Epithelial cell of proximal tubule (primary cell): ENCODE measurements at places on chromosomes 12 and 14.
A peak's percentile ranks its signal among the peaks of the same experiment; 100 is the strongest.

DNA sequence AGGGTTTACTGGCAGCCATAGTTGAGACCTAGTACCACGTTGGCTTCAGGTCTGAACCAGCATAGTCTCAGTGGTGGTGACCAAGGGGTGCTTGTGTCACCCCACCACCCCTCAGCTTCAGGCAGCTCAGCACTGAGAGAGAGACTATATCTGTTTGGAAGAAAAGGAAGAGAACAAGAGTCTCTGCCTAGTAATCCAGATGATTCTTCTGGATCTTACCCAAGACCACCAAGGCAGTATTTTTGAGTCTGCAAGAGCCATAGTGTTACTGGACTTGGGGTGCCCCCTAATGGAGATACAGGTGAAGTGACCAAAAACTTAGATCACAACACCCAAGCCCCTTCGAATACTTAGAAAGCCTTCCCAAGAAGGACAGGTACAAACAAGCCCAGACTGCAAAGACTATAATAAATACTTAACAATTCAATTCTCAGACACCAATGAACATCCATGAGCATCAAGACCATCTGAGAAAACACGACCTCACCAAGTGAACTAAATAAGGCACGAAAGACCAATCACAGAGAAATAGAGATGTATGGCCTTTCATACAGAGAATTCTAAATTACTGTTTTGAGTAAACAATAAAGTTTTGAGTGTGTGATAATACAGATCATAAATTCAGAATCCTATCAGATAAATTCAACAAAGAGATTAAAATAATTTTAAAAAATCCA lies 107.0 kb downstream of the HELB start:
- DNase-seq: no peak

GRCh38 chr12:4275870-4276301 lies 2.3 kb downstream of the CCND2 start:
- no peak for DNase-seq

GRCh38 chr14:51643140-51643539 lies 8.6 kb upstream of the FRMD6 start:
- peak; percentile 71 for DNase-seq

GRCh38 chr12:92844151-92844763 lies 84.8 kb downstream of the EEA1 start:
- no peak for DNase-seq

- no peak for DNase-seq
Measured at GRCh38 chr12:121652767-121653497, 16.5 kb downstream of the MORN3 start.
